ENCODE measurements at places on chromosomes 12 and 14.

DNA sequence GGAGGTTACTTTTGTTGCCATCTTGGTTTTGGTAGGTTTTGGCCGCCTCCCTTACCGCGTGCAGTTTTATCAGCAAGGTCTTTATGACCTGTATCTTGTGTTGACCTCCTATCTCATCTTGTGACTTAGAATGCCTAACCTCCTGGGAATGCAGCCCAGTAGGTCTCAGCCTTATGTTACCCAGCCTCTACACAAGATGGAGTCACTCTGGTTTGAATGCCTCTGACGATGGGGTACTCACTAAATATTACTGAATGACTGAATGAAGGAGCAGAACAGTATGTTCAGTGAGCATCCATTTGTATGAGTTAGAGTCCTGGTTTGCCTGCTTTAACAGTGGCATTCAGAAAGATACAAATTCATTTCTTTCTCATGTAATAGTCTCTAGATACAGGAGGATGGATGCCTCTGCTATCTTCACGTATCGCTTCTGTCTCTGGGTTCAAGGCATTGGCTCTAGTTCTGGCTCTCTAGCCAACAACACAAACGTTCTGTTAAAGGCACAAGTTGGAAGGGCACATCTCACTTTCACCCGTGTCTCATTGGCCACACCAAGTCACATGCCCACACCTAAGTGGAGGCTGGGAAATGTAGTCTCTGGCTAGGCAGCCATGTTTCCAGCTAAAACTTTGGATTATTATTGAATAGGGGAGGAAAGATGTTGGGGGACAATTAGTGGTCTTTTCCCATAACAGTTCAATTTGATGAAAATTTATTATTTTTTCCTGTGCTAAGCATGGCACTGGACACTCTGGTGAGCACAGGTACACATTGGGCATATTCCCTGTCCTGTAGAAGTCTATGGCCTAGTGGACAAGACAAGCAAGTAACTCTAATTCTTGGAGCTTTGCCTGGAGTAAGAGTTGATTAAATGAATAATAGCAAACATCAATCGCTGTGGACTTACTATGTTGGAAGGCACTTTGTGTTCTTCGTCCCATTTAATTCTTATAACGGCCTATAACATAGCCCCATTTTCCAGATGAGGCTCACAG lies 75.2 kb upstream of the RPH3A start:
- DNase-seq, result no peak

GRCh38 chr12:29167445-29167844 lies 18.4 kb downstream of the FAR2 start:
- DNase-seq, result no peak

GRCh38 chr14:42490536-42490935 lies 883.9 kb downstream of the LRFN5 start:
- no peak for DNase-seq

GRCh38 chr12:48414021-48414420 lies 58.3 kb upstream of the ANP32D start:
- no peak for DNase-seq

GRCh38 chr12:30043151-30043847 lies 259.6 kb upstream of the TMTC1 start:
- DNase-seq, result no peak

- DNase-seq, result no peak
Measured at GRCh38 chr12:1864867-1865266, 44.5 kb downstream of the LRTM2 start.

DNA sequence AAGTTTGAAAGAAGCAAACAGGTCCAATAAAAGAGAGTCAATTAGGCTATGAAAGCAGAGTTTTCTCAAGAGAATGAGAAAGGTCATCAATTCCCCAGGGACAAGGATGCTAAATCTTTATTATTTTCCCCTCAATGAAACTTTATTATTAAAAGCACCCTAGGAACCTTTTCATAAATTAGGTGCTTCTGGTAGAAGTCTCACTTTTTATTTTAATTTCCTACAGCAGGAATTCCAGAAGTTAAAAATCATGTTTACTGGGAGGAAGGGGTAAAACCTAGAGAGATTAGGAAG lies 223.2 kb upstream of the SOX5 start:
- no peak for DNase-seq

- no peak for DNase-seq
Measured at GRCh38 chr14:68775614-68776126, 17.2 kb downstream of the ZFP36L1 start.

GRCh38 chr12:113159937-113160336 lies 10.4 kb downstream of the CFAP73 start:
- DNase-seq, result no peak

- DNase-seq, result no peak
Measured at GRCh38 chr12:126355346-126355745, 1290.1 kb downstream of the AACS start.

Measured in activated T-cell treated with anti-CD3 and anti-CD28 coated beads, Interleukin-2, amount 50 U/mL, for 48 hours (primary cell).